ENCODE measurements at places on chromosomes 7 and 10.

- DNase-seq, result no peak
Observed at GRCh38 chr10:82267465-82267864, 392.5 kb downstream of the NRG3 start.

- DNase-seq, result no peak
Observed at GRCh38 chr10:84755311-84755710, 426.9 kb downstream of the CCSER2 start.

DNA sequence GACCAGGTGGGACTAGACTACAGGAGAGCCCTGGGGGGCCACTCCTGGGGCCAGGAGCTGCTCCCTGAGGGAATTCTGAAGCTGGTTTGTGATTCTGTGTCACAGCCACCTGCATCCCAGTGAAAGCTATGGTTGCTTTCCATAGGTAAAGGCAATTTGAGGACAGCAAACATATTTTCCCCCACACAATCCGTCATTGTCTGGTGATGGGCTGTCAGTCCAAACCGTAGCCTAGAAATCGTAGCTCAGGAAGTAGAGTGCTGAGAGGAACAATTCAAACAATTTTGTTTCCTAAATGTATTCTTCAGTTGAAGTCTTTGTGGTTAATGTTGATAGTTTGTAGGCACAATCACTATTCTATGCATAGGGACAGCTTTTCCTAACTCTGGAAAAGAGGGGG lies 106.0 kb upstream of the INSYN2A start:
- no peak for DNase-seq

DNA sequence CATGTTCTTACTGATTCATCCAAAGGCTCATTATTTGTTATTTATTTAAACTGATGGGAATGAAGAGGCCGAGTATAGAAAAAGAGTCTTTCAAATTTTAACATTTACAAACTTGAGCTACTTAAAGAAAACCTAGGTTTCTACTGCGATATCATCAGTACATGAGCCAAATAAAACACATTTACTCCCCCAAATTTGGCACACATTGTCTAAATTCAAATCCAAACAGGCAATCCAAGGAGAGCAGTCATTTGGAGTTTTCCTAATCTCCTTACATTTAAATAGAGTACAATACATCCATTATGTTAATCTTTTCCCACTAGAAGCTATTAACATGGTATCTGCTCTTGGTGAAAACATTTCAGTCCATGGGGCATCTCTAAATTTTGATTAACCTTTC lies 2.2 kb downstream of the NMT2 start:
- no peak for DNase-seq

- DNase-seq, result no peak
Observed at GRCh38 chr10:76357726-76358415, 926.4 kb downstream of the LRMDA start.

DNA sequence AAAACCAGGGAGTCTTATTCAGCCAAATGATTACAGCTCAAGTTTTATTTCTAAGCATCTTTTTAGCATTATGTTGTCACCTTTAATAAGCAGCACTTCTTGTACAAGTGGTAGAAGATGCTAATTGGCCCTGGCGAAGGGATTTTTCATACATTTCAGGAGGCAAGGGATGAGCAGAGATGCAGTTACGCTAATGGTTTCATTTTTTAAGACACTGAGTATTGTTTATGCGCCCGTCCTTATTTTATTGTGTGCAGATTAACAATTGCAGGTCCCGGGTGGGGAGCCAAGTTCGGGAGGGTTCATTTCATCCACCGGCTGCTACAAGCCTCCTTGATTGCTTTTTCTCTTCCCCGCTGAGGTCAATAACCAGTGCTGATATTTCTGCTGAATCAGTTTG lies 350.4 kb upstream of the FOXK1 start:
- no peak for DNase-seq

DNA sequence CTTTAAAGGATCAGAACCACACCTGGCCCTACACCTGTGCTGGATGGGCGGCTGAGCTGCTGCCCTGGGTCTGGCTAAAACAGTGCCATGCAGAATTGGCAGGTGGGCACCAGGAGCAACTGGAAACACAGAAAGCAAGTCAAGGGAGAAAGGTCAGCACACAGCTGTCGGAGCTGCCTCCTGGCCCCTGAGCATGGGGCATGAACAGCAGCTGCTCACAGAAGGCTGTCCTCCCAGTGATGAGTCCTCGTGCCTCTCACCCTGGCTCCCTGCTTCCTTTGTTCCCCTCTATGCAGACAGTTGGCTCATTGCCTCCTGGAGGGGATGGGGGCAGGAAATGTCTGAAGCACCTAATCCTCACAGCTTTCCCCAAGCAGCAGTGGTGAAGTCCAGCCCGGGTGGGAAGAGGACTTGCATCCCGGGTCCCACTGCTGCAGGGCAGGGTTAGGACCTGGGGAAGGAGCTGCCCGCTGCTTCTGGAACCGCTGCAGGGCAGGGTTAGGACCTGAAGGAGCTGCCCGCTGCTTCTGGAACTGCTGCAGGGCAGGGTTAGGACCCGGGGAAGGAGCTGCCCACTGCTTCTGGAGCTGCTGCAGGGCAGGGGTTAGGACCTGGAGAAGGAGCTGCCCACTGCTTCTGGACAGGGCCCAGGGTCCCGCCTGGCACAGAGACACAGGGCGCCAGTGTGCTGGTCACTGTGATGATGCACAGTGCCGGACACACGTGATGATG lies 37.3 kb downstream of the VIPR2 start:
- DNase-seq, result no peak

DNA sequence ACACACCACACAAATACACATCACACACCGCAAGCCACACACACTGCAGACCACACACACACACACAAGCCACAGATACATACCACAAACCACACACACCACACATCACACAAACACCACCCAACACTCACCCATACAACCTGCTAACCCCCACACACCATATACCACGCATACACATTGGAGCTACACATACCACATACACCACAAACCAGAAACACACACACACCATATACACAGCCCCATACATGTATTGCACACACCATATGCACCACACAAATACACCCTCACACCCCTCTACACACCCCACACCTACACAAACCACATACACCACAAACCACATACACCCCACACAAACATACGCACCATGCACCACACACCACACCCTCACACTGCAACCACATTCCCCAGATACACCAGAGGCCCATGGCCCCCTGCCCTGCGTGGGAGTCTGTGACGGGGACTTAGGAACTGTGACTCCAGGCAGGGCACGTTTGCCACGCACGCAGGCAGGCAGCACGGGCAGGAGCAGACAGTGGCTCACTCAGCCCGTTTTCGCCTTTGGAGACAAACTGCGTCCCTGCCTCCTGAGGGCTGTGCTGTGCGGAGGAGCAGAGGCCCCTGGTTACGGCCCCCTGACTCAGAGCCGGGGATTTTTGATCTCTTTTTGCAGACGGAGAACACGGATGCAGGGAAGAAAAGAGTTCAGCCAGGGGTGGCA lies 52.6 kb downstream of the TMEM209 start:
- no peak for DNase-seq

DNA sequence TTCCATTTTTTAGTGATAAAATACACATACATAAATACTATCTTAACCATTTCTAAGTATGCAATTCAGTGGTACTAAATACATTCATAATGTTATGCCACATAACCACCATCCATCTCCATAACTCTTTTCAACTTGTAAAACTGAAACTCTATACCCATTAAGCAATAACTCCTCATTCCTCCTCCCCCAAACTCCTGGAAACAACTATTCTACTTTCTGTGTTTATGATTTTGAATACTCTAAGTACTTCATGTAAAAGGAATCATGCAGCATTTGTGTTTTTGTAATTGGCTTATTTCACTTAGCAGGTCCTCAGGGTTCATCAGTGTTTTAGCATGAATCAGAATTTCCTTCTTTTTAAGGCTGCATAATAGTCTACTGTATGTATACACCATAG lies 131.8 kb downstream of the TES start:
- no peak for DNase-seq

DNA sequence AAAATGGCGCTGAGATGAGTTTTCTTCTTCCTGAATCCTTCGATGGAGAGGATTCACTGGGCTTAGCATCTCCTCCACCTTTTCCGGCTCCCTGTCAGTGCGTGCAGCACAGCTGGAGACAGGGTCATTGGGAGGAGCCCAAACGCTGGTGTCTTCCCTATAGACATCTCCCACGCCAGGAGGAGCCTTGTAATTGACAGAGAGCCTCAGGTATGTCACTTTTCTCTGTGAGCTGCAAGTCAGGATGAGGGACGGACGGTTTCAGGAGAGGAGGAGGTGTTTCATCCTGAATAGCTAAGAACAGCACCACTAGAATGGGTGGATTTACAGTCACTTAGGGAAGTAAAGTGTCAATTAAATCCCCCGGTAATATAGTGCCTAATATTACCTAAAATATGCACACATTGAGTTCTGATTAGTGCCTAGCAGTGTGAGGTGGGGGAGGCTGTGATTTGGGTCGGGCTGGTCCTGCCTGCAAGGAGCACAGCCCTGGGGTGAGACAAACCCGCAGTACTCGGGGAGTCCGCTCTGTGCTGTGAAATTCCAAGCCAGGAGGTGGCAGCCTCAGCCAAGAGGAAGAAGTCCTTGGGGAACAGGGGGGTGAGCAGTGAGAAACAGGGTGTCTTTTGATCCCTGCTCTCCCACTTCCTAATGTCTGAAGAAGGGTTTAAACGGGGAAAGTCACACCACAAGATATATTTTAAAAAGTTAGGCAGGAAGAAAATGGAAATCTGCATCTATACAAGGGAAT lies 28.2 kb downstream of the IL15RA start:
- no peak for DNase-seq

GRCh38 chr10:117214401-117214800 lies 17.1 kb downstream of the KCNK18 start:
- DNase-seq, result no peak

DNA sequence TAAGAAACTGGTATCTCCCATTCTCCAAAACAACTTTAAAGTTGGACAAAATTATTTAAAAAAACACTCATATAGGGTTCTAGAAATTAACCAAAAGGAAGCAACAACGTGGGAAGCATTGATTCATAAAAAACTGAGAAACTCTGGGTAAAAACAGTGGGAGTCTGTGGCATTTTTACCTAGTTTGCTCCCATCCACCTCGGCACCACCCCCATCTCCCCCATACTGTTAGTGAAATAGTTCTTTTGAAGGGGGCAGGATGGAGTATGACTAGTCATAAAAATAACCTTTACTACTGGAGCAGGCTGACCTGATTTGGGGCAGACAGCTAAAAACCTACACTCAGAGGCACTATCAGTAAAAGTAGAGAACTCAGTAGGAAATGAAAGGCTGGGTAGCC lies 123.2 kb downstream of the AVL9 start:
- DNase-seq, result no peak

- no peak for DNase-seq
Observed at GRCh38 chr7:85509476-85509875, 322.6 kb upstream of the SEMA3D start.

DNA sequence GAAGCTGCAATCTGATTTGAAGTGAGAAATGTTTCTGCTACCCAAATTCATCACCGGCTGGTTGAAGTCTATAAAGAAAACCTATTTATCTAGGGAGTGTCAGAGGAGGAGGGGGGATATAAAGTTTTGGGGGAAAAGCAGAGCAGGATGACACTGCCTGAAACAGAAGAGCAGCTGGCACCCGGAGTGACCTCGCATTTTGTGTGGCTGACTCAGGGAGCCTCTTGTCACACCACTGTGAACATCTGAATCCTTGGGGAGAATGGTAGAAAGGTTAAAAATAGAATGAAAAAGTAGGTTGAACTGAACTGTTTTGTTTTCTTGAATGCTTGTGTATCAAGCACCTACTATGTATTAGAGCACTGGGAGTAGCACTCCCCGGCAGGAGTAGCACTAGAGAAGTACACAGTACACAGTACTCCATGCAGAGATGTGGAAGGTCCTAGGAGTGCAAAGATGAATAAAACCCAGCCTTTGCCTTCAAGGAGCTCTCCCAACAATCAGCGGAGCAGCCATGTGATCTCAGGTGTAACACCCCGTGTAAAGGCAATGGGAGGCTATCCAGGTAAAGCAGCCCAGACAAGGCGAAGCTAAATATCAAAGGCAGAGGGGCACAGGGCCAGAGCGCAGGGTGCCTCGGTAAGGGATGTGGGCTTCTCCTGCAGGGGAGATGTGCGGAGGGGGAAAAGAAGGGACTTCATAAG lies 13.5 kb downstream of the CRTAC1 start:
- no peak for DNase-seq

- DNase-seq, result no peak
Observed at GRCh38 chr10:12631216-12631615, 281.9 kb downstream of the CAMK1D start.

DNA sequence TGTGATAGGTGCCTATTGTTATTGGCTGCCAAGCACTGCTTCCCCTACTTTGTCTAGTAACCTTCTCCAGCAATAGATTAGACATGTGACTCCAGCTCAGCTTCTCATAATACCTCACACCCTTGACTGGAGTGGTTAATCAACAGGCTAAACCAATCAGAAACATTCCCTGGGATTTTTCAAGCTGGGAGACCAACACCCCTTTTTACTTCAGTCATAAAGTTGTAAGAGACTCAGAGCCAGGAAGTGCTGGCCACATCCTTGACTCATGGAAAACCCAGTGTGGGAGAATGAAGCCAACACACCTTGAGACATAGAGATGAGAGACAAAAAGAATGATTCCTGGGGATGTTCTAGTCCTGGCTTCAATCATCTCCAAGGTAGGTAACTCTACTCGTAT lies 62.6 kb upstream of the HECTD2 start:
- DNase-seq, result no peak

- no peak for DNase-seq
Observed at GRCh38 chr10:61921143-61921542, 19.6 kb downstream of the ARID5B start.

DNA sequence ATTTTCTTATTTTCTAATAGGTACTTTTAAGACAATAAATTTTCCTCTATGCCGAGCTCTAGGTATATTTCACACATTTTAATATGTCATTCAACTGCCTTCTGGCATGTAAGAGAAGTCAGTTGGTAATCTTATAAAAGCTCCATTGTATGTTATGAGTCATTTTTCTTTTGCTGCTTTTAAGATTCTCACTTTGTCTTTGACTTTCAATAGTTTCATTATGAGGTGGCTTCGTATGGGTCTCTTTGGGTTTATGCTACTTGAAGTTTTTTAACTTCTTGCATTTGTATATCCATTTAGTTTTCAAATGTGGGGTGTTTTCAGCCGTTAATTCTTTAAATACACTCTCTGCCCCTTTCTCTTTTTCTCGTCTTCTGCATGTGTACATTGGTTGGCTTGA lies 80.5 kb downstream of the ABCA13 start:
- DNase-seq, result no peak

GRCh38 chr10:49595003-49595712 lies 15.0 kb upstream of the SLC18A3 start:
- no peak for DNase-seq

- DNase-seq, result no peak
Observed at GRCh38 chr10:23001901-23002516, 74.2 kb downstream of the ARMC3 start.

GRCh38 chr7:66864294-66864693 lies 56.7 kb upstream of the TMEM248 start:
- DNase-seq, result no peak

- no peak for DNase-seq
Observed at GRCh38 chr7:11638011-11638774, 193.8 kb downstream of the THSD7A start.

DNA sequence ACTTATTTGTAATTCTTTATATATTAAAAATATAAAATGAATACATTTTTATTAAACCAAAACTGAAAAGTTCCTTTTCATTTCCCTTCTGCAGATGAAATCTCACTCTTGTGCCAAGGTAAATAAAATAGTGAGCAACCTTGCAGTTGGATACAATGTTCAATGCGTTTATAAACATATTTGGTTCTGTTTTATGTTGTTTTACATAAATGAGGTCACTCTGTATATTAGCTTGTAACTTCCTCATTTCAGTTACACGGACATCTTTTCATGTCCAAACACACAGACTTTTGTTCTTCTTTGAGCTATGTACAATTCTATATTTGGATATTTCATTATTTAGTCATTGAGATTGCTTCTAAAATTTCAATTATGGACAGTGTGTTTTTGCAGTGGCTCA lies 107.7 kb downstream of the BBS9 start:
- DNase-seq, result no peak
